NCI-H446 treated with DMSO at 0.1 percent for 48 hours (cell line): ENCODE measurements at places on chromosomes 2 and 18.
A peak's percentile ranks its signal among the peaks of the same experiment; 100 is the strongest.

GRCh38 chr2:102619414-102620319 is at the start of gene SLC9A2:
SLC9A2 (plus strand) TSS chr2:102619553; CDS start chr2:102619849, 296 bp downstream.
- DNase-seq: no peak

DNA sequence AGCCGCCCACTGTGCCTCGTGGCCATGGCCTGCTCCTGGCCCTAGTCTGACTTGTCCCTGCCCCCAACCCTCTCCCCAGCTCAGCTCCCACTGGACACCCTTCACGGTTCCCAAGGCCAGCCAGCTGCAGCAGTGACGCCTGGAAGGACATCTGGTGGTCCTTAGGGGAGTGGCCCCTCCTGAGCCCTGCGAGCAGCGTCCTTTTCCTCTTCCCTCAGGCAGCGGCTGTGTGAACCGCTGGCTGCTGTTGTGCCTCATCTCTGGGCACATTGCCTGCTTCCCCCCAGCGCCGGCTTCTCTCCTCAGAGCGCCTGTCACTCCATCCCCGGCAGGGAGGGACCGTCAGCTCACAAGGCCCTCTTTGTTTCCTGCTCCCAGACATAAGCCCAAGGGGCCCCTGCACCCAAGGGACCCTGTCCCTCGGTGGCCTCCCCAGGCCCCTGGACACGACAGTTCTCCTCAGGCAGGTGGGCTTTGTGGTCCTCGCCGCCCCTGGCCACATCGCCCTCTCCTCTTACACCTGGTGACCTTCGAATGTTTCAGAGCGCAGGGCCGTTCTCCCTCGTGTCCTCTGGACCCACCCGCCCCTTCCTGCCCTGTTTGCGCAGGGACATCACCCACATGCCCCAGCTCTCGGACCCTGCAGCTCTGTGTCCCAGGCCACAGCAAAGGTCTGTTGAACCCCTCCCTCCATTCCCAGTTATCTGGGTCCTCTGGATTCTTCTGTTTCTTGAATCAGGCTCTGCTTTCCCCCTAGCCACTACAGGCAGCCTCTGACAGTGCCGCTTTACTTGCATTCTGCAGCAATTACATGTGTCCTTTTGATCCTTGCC is 35.8 kb downstream of the ANO7 start:
- no peak for DNase-seq

GRCh38 chr18:42113529-42114191 is 158.6 kb downstream of the PIK3C3 start:
- DNase-seq: no peak

- no peak for DNase-seq
Measured at GRCh38 chr18:45056926-45057325, 376.2 kb downstream of the SETBP1 start.

GRCh38 chr2:4585057-4585635 is 881.8 kb downstream of the DCDC2C start:
- DNase-seq: no peak

GRCh38 chr2:189673661-189674373 is 653 bp upstream of the ANKAR start:
- no peak for DNase-seq

GRCh38 chr2:242065426-242065825 is 195.9 kb downstream of the RTP5 start:
- DNase-seq: no peak

DNA sequence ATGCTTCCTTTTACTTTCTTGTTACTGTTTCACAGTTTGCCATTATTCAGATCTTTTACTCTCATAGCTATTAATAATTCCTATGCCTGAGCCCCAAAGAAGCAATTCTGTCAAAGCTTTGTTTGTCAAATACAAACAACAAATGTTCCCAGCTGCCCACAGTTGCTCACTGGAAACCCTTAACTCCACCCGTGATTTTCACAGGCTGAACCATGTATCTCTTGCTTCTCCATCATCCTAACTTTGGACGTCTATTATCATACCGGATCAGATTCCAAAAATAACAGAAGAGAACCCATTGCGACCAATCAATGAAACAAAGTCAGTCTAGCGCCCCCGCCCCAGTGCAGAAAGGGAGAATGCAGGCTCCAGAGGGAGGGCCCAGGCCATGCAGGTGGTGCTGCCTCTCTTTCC is 24.2 kb downstream of the COLEC12 start:
- DNase-seq: no peak

- DNase-seq: no peak
Measured at GRCh38 chr2:15675456-15676195, 84.0 kb downstream of the DDX1 start.

GRCh38 chr2:127407661-127408003 is 10.6 kb upstream of the PROC start:
- DNase-seq: no peak

GRCh38 chr2:22002066-22002465 is 878.3 kb downstream of the TDRD15 start:
- no peak for DNase-seq

GRCh38 chr2:134722728-134723127 is 3.9 kb upstream of the TMEM163 start:
- DNase-seq: no peak

- DNase-seq: no peak
Measured at GRCh38 chr2:197614532-197614931, 60.9 kb downstream of the RFTN2 start.

GRCh38 chr2:238727585-238728329 is 120.1 kb upstream of the TWIST2 start:
- DNase-seq: no peak

- no peak for DNase-seq
Measured at GRCh38 chr2:191625016-191625415, 52.9 kb upstream of the NABP1 start.

GRCh38 chr2:140270224-140270623 is 1490.0 kb upstream of the NXPH2 start:
- DNase-seq: no peak

- no peak for DNase-seq
Measured at GRCh38 chr2:17482651-17483050, 35.6 kb downstream of the RAD51AP2 start.

GRCh38 chr18:63887424-63887823 is at the start of gene SERPINB2:
SERPINB2 (plus strand) TSS chr18:63887705; CDS start chr18:63891445, 3,740 bp downstream.
- DNase-seq: no peak

DNA sequence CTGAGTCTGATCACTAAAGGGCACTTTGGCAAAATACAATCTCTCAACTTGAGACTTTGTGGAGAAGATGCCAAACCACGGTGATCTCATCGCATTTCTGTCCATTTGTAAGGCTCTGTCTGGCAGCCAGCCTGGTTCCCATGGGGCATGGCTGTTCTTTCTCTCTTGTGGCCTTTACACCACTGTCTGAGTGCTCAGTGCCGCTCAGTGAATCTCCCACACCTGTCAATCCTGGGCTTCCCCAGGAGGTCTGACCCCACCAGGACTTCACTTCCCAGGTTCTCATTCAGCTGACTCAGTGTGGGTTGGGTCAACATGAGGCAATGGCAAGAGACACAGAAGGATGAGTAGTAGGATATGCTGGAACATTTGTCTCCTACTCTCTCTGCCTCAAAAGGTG is 96.8 kb upstream of the TRIB2 start:
- DNase-seq: no peak

- DNase-seq: no peak
Measured at GRCh38 chr2:171629113-171629512, 58.2 kb upstream of the DYNC1I2 start.

DNA sequence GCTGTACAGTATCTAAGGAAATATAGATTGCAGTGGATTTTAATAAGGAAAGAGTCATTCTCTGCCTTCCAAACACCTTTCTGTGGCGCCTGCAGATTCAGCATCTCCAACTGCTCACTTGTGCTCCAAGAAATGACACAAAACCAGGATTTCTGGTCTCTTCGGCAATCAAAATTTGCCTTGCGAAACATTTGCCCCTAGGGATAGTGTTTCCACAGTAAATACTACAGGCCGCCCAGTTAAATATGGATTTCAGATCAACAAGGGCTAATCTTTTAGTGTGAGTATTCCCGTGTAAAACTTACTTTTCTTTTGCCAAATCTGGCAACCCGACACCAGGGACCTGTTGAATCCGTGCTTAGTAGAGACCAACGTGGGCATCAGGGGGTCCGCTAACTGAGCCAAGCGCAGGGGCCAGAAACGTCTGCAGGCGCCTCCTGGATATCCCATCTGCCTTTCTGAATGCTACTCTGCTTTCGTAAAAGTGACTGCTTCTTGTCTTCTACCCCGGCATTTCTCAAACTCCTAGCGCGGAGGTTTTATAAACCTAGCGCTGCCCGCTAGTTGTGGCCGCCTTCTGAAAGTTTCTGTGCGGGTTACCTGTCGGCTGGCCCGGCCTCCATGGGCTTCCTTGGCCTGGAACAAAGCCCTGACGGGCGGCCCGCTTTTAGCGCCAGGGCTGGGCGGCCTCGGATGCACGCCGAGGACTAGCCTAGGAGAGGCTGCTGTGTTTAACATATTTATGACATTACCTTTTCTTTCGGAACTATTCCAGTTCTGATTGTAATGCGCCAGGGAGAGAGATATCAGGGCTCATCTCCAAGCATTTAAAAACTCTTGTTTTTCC is 2.5 kb downstream of the CYP1B1 start:
- no peak for DNase-seq

- no peak for DNase-seq
Measured at GRCh38 chr2:20111311-20112131, 60.1 kb upstream of the LAPTM4A start.

- DNase-seq: no peak
Measured at GRCh38 chr2:182971820-182972547, 66.3 kb downstream of the NCKAP1 start.

DNA sequence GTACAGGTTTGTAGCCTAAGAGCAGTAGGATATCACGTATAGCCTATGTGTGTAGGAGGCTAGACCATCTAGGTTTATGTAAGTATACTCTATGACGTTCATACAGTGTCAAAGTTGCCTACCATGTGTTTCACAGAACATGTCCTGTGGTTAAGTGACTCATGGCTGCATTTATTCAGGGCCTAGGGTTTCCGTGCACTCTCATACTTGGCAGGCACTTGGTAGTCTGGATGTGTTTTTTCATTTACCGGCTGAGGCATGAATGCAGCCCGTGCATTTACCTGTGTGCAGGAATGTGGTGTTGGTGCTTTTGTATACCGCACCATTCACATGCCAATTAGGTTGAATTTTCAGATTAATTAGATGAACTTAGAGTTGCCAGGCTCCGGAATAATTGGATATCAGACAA is 43.4 kb downstream of the MYL12B start:
- DNase-seq: no peak

DNA sequence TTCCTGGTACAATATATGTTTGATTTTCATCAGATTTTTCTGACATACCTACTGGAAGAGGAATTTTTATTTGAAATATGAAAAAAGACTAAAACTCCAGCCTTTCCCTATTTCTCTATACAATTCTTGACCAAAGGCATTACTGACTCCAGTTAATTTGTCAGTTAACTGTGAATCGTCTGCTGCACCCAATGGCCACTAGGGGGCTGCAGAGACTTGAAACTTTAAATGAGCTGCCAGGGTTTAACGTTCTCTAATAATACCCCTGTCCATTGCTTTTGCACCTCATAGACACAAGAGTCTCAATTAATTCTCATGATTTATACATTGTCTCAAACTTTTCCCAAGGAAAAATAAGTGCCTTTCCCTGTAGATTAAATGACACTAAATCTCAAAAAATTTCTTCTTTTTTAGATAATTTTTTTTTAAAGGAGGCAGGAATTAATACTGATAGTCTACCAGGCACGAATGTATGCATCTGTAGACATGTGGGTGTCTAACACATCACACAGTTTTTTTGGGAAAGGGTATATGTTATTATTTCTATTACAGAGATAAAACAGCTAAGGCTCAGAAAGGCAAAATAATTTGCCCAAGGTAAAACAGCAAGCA is 1.8 kb upstream of the ALK start:
- DNase-seq: peak; percentile 5

GRCh38 chr2:126801473-126801872 is 97.2 kb upstream of the TEX51 start:
- DNase-seq: no peak

- no peak for DNase-seq
Measured at GRCh38 chr2:55707751-55708150, 14.1 kb upstream of the PNPT1 start.

DNA sequence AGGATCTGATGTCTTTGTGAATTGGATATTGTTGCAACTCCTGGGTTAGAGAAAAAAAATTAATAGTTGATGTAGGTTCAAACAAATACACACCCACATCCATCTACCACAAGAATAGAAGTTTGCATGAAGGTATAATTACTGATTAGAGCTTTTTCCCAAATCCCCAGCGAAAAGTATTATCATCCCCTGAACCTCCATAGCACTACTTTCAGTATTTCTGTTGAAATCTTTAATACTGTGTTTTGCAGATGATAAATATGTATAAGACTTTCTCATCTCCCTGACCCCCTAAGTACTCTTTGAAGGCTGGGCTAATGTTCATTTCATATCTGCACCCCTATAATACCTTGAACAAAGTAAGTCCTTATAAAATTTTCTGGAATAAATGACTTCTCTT is 6.4 kb downstream of the FN1 start:
- DNase-seq: no peak

GRCh38 chr2:85342156-85342555 is 12.2 kb downstream of the RETSAT start:
- no peak for DNase-seq

GRCh38 chr2:216082117-216082711 is 495 bp downstream of the TMEM169 start:
- no peak for DNase-seq

- DNase-seq: no peak
Measured at GRCh38 chr2:59389240-59389639, 1148.1 kb upstream of the FANCL start.

DNA sequence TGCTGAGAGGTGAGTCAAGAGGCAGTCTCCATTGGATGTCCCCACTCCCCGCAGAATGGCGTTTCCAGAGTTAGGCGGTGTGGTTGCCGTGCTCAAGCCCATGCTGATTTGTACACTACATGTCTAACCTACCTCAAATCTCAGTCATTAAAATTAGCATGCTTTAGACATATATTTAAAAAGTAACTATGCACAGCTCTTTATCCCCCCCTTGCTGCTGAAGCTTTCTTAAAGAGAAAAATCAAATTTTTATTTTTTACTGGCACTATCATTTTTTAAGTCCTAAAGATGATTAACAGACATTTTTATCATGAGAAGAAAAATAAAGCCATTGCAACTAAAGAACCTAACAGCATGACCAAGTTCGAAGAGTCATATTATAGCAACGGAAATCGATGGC is 42.9 kb downstream of the BOLA3 start:
- DNase-seq: no peak

GRCh38 chr18:56001576-56001975 is 413.6 kb upstream of the TCF4 start:
- no peak for DNase-seq

DNA sequence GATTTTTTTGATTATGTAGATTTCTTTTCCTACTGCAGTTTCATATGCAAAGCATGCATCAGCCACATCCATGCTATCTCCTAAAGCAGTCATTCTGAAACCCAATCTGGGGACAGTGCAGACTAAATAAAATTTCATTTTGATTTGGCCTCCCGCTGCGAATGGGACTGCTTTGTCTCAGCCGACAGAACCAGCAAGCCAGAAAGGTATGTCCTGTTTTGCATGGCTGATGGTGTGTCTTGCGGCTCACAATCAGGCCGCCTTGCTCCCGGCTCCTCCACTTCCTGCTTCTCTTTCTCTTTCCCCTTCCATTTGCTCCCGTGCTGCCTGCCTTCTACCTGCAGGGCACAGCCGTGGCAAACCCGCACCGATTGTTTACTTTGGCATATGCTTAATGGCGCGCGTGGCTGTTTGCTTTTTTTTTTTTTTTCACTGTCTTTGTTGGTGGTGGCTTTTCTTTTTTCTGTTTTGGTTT is 419.6 kb upstream of the POU3F3 start:
- DNase-seq: no peak
